HEK293T (cell line): ENCODE measurements at places on chromosomes 12 and 14.

DNA sequence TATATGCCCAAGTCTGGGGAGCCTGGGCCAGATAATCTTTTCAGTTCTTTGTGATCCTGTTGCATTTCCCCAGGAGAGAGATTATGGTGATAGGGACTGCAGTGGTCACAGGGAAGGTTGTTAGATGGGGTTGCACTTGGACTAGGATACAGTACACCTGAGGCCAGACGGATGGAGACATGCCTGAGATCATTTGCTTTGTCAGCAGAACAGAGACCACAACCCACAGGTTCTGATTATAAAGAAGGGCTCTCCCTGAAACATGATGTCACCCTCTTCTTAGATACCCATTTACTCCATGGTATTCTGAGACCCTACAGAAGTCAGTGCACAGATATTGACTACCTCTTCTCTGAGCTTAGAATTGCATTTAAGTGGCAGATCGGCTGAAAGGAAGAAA is 200.9 kb upstream of the IGF1 start:
- no peak for DNase-seq

GRCh38 chr14:54094765-54095164 is 138.1 kb upstream of the BMP4 start:
- DNase-seq: no peak

- no peak for DNase-seq
These were observed 4.4 kb upstream of the KCNK10 start for GRCh38 chr14:88327497-88327896.

- no peak for DNase-seq
These were observed 238.7 kb upstream of the SEL1L start for GRCh38 chr14:81772381-81772780.

GRCh38 chr12:73629893-73630831 is 907.5 kb upstream of the ATXN7L3B start:
- no peak for DNase-seq

- no peak for DNase-seq
These were observed 40.9 kb downstream of the RTN1 start for GRCh38 chr14:59829469-59830337.

DNA sequence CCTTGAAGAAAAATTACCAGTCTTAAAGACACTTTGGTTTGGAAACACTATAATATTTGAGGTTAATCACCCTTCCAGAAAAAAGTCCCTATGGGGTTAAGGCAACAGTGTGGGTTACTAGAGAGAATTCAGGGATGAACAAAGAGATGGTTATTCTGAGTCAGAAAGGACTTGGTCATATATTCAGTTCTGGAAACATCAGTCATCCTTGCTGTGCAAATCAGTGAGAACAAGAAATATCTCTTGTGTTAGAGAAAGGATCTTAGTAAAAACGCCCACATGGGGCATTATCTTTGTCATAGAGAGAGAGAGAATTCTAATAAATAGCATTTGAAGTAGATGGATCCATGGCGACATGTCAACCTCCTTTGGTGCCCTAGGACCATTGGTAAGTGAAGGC is 59.4 kb upstream of the E2F7 start:
- DNase-seq: no peak

DNA sequence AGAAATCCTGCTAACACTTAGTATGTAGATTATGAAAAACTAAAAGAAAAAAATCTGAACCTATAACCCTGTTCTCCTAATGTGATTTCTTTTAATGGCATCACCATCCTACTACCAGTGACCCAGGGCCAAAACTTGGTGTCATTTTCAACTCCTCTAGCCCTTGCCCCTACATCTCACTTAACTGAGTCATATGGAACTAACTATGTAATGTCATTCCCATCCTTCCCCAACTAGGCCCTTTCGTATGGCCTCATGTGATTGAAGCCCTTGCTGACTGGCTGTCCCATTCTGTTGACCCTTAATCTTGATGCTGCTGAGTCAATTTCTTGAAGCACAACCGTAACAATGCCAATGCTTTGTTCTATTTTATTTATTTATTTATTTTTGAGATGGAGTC is 7.6 kb downstream of the DMAC2L start:
- no peak for DNase-seq

- peak; percentile 30 for DNase-seq
These were observed 72.8 kb downstream of the GALNT4 start for GRCh38 chr12:89451841-89452251.

GRCh38 chr14:105117710-105118385 is 50.7 kb downstream of the JAG2 start:
- no peak for DNase-seq

- no peak for DNase-seq
These were observed 36.7 kb upstream of the BEGAIN start for GRCh38 chr14:100623961-100624360.

DNA sequence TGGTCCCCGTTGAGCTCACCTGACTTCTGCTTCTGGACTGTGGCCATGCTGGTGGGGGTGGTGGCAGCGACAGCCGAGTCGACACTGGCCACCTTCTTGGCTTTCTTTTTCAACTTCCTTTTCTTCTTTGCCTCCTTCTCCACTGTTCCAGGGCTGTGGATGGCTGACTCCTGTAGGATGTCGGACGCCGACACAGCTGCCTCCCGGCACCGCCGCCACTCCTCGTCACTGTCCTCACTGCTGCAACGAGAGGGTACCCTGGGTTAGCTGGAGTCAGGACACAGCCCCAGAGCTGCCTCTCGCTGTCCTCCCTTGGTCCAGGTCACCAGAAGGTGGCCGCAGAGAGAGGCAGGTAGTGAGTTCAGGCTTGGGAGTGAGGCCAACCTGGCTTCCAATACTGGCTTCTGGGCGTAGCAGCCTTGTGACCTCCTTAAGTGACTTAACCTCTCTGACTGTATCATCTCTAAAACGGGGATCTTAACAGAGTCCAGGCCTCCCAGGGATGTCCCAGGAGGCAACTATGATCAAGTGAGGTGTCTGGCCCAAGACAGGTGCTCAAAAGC is 12.0 kb downstream of the C12orf43 start:
- DNase-seq: no peak

- DNase-seq: no peak
These were observed 151.9 kb downstream of the ACSS3 start for GRCh38 chr12:81229759-81230158.

GRCh38 chr12:104769144-104769561 is 188.9 kb downstream of the SLC41A2 start:
- no peak for DNase-seq

GRCh38 chr12:102314821-102315220 is 117.2 kb upstream of the PMCH start:
- DNase-seq: no peak

DNA sequence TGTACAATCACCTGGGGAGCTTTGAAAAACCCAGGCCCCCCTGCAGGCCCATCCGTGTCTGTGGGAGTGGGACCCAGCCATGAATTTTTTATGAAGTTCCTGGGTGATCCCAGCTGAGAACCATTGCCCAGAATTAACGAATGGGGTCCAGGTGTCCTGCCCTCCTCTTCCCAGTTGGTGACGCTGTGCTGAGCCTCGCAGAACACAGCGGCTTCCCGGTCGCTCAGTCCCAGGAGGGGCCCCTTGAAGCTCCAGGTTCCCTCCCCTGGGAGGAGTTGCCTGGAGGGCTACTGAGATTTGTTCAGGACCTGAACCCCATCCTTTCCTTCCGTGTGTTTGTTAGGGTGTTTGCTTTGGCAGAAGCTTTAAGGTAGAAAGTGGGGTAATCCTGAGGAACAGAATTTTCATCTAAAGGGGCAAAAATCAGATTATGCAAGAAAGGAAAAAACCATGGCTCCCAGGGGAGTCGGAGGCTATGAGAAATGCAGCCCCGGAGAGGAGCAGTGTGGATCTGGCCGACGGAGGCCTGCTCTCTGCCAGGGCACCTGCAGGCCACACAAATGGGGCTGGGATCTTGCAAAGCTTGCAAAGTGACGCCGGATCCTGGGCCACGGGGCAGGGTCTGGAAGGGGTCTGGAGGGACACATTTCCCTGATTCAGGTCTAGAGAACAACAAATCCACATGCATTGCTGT is 164.7 kb upstream of the PRMT8 start:
- DNase-seq: no peak

- no peak for DNase-seq
These were observed 47.0 kb downstream of the ITPK1 start for GRCh38 chr14:93068711-93069110.

DNA sequence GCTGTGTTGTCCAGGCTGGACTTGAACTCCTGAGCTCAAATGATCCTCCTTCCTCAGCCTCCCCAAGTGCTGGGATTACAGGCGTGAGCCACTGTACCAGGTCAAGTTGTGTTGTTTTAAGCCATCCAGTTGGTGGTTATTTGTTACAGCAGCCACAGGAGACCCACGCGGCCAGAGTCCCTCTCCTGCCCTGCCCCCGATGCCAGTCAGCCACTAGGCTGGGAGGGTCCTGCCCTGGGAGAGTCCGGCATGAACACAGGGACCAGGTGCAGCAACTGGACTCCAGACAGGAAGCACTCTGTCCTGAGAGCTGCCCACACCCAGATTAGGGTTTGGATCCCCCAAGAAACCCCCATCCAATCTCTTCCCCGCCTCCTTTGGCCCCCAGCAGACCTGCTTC is 44.1 kb upstream of the FZD10 start:
- DNase-seq: no peak

DNA sequence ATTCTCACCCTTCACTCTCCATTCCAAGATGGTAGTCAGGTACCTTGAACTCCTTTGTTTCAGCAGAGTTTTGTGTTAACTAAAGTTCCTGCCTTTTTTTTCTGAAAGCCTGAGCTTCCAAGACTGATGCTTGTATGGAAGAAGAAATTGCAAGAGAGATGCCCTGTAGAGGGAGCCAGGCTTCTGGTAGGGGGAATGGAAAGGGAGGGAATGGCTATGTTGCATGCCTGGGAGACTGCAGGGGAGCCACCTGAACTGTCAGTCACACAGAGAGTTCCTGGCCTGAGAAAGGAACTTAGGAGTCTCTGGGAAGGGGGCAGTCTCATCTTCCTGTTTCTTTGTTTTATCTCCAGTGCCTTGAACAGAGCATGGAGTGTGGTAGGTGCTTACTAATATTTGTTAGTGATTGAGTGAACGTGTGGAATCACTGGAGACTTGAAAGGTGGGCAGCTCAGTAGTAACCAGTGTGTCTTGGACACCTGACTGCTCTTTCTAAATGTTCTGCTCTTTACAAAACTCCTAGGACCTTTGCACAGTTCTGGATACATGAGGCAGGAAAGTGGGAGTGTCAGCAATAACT is 132.2 kb downstream of the ANO4 start:
- peak; percentile 23 for DNase-seq

GRCh38 chr14:50658203-50658602 is 9.9 kb downstream of the SAV1 start:
- DNase-seq: no peak

GRCh38 chr12:32115404-32116104 is 8.9 kb downstream of the BICD1 start:
- DNase-seq: no peak

- no peak for DNase-seq
These were observed 339.3 kb downstream of the NRXN3 start for GRCh38 chr14:78509516-78509915.

DNA sequence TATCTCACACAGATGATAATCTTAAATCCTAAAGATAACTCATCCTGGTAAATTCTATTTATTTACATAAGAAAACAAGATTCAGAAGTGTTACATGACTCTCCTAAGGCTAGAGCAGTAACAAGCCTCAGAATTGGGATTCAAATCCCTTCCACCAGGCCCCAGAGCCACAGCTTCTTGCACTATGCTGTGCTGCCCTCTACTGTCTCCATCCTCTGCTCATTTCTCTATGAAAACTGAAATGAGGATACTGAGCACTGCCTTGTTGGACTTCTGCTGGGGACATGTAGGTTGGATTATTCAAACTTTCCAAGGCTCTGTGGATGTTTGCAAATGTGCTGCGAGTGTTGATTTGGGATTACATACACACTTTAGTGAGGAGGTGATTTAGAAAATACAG is 23.5 kb upstream of the C12orf50 start:
- peak; percentile 22 for DNase-seq

- no peak for DNase-seq
These were observed 143.5 kb downstream of the ST8SIA1 start for GRCh38 chr12:22190969-22191368.

GRCh38 chr12:57456145-57456700 is 1.1 kb downstream of the INHBE start:
- peak; percentile 61 for DNase-seq

GRCh38 chr12:50546441-50547318 is 41.9 kb downstream of the DIP2B start:
- DNase-seq: no peak

GRCh38 chr12:9851927-9852326 is 17.2 kb downstream of the CLEC2B start:
- DNase-seq: no peak

DNA sequence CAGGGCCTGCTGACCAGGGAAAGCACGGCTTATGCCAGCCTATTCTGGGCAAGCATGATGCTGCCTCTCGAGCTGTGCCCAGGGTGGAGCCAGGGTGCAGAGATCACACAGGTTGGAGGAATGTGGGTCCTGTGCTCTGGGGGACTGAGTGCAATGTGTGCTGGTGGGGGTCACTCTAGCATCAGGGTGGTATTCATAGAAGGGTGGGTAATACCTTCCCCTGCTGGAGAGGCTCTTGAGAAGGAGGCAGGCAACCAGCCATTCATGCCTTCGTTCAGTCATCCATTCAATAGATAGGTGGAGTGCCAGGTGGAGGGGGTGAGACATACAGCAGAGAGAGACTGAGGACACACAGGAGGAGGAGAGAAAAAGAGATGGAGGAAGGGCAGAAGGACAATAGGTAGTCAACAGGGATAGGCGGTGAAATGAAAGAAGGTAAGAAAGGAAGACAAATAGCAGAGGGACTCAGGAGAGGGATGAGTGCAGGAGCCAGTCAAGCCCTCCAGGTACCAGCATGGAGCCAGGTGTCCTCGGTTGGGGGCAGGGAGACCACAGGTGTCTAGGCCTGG is 5.2 kb upstream of the ZNF385A start:
- DNase-seq: no peak

- DNase-seq: peak; percentile 69
These were observed 86.5 kb upstream of the CEP83 start for GRCh38 chr12:94545935-94546771.

DNA sequence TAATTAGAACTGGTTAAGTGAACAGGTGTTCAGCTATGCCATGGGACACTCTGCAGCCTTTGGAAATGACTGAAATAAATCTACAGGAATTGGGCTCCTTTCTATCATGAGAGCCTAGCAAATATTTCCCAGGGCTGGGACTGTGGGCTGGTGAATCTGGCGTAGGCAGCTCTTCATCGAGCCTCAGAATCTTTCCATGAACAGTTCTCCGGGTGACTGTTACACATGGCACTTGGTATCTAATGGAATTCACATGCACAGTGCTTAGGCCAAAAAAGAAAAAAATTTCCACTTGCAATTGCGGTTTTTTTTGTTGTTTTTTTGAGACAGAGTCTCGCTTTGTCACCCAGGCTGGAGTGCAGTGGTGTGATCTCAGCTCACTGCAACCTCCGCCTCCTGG is 32.1 kb downstream of the PRKAB1 start:
- no peak for DNase-seq

GRCh38 chr12:89939522-89940215 is 231.0 kb upstream of the ATP2B1 start:
- no peak for DNase-seq

DNA sequence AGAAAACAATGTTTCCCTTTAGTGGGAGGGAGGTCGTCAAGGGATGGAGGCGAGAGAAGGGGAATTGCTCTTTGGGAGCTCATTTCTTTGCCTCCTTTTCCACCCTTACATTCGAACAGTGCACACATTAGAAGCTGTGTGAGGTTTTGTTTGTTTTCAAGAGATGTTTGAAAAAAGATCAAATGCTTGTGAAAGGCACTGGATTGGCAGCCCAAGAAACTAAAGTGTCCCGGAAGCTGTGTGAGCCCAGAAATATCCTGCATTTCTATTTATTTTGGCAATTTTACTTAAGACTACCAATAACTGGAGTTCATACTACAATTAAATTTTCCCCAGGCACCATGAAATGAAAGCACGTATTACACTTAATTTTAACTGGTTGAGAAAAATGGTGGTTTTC is 67.0 kb downstream of the IGF1 start:
- DNase-seq: no peak
